ENCODE measurements at places on chromosomes 7 and 10.
A peak's percentile ranks its signal among the peaks of the same experiment; 100 is the strongest.

- no peak for DNase-seq
Measured at GRCh38 chr7:98968621-98969020, 90.3 kb downstream of the TRRAP start.

DNA sequence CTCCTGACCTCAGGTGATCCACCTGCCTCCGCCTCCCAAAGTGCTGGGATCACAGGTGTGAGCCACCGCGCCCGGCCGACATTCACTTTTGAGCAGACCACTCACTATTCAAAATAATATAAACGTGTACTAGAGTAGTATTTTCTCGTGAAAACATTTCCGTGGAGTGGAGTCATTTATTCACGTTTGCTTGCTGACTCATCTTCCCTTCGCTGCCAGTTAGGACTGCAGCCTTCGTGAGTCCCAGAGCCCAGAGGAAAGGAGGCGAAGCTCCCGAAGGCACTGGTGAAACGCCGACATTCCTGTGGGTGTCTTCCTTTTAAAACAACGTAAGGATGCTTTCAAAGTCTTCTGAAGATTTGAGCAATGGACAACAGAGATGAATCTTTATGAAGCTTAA, 10.9 kb upstream of the INPP5A start:
- no peak for DNase-seq

- no peak for DNase-seq
Measured at GRCh38 chr7:129569811-129570215, 41.7 kb upstream of the NRF1 start.

DNA sequence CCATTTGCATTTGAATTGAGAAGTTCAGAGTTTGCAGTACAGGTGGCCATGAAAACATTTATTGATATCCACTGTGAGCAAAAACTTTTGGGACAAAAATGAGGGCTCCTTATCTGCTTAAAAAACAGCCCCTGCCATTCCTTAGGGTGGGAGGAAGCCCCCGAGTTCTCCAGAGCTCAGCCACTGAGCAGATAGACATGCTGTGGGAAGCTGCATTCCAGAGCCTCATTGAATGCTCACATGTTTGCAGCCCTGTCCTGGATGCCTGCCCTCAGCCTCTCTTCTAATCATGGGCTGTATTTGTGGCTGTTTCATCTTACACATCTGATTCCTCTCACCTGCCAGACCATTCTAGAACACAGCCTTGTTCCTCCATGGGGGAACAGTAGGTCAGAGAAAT, 33.3 kb downstream of the PLPP4 start:
- no peak for DNase-seq

- no peak for DNase-seq
Measured at GRCh38 chr10:34113504-34114225, 701.4 kb downstream of the PARD3 start.

DNA sequence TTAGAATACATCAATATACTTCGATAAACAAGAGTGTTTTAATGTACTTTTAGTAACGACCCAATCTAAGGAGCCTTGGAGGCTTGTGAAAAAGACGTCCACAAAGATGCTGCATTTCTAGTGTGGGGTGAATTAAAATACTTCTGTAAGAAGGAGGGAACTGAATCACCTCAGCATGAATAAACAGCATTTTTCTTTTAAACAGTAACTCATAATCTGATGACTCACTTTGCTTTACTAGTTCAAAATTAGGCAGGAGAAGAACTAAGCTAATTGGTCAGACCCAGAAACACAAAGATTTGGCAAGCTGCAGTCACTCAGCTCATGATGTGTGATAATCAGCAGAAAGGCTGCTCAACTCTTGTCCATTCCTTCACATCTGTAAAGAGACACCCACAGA, 24.2 kb downstream of the NCOA4 start:
- DNase-seq = no peak

GRCh38 chr7:93374345-93374940, 142.3 kb downstream of the VPS50 start:
- no peak for DNase-seq

- DNase-seq = no peak
Measured at GRCh38 chr7:100818366-100818765, 9.0 kb downstream of the EPHB4 start.

DNA sequence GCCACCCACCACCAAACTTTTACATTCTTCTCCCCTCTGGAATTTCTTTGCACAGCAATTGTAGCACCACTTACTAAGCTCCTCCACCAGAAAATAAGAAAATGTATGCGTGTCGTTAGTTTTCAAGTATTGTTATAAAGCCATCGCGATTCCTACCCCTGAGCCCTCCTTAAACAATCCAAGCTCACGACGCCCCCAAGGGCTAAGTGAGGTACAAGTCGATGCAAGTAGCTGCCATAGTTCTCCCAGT, 1.3 kb downstream of the FRAT2 start:
- DNase-seq = no peak

GRCh38 chr7:17183630-17184328, 114.7 kb upstream of the AHR start:
- DNase-seq = no peak

DNA sequence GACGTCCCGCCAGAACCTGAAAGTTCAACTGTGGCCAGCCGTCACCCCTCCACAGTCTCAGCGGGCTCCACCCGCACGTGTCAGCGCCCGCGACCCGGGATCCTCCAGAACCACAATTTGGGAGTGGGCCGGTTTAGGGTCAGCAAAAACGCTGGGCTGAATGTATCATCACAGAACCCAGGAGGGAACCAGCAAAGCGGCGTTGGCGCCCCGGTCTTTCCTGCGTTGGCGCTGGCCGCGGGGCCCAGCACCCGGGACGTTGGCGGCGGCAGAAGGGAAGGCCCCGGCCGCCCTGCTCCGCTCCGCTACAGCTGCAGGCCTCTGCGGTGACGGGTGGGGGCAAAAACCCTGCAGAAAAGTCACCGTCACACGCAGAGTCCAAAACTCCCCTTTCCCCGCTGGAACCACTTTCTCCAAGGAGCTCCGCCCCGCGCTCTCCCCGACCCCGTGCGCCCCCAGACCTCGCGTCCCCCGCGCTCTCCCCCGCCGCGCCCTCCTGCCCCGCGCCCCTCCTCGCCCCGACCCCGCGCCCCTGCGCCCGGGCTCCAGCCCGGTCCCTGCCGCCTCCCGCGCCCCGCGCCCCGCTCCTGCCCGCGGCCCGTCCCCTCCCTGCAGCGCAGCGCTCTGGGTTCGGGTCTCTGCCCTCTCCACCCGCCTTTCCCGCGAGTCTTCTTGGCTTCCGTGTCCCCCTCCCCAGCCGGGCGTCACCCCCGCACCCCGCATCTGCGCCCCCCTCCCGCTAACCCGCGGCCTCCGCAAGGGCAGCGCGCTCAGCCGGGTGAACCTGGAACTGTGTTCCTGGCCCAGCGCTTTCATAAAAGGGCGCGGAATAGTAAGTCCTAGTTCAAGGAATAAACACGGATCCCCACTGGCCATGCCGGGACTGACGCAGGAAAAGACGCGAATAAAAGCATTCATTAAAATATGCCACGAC, 24.0 kb upstream of the RNF32 start:
- DNase-seq = no peak

DNA sequence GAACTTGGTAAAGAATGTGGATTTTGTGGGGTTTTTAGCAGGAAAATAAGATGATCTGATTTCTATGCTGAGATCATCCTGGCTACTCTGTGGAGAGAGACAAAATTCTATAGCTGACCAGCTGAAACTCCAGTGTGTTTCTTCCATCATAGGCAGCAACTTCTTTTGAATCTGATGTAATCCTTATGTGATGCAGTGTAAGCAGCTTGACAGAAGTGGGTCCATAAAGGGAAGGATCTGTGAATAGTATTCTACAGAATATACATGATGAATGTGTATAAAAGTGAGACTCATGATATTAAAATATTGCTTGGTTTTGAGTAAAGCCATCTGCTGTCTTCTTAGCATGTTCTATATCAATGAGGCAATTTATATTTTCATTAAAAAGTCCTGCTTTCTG, 4.4 kb downstream of the MYO3A start:
- no peak for DNase-seq

DNA sequence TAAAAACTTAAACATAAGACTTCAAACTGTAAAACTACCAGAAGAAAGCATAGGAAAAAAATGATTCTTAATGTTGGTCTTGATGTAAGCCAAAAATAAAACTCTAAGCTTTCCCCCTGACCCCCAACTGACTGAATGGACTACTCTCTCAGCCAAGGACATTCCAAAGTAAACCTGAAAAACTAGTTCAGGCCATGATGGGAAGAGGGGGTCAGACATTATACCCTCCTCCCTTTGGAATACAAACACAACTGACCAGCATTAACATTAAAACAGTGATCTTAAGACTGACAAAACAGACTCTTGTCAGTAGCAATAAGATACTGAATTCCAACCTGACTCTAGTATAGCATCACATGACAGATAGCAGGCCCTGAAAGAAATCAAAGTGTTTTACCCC, 13.5 kb upstream of the LRGUK start:
- no peak for DNase-seq

GRCh38 chr10:132601567-132601966, 64.0 kb downstream of the INPP5A start:
- DNase-seq = no peak

DNA sequence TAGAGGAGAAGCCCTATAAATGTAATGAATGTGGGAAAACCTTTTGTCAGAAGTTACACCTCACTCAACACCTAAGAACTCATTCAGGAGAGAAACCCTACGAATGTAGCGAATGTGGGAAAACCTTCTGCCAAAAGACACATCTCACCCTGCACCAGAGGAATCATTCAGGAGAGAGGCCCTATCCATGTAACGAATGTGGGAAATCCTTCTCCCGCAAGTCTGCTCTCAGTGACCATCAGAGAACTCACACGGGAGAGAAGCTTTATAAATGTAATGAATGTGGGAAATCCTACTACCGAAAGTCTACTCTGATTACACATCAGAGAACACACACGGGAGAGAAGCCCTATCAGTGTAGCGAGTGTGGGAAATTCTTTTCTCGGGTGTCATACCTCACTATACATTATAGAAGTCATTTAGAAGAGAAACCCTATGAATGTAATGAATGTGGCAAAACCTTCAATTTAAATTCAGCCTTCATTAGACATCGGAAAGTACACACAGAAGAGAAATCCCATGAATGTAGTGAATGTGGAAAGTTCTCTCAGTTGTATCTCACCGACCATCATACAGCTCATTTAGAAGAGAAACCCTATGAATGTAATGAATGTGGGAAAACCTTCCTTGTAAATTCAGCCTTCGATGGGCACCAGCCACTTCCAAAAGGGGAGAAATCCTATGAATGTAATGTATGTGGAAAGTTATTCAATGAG, 18.9 kb downstream of the RBAK start:
- DNase-seq = no peak

DNA sequence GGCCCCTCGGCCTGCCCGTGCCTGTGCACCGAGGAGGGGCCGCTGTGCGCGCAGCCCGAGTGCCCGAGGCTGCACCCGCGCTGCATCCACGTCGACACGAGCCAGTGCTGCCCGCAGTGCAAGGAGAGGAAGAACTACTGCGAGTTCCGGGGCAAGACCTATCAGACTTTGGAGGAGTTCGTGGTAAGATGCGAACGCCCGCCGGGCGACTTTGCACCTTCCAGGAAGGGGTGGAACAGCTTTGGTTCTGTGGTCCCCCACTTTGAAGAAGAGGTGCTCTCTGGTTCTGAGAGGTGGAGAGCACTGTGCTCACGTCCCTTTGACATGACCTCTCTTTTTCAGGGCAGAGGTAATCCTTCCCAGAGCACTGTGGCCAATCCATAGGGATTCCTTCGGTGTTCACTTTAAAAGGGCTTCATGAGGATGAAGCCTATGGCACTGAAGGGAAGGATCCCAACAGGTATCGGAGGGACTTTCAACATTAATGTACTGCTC, 2.6 kb downstream of the VWC2 start:
- DNase-seq = no peak

- no peak for DNase-seq
Measured at GRCh38 chr10:116836083-116836482, 13.2 kb upstream of the ENO4 start.

- DNase-seq = no peak
Measured at GRCh38 chr10:130362308-130362761, 226.1 kb downstream of the GLRX3 start.

DNA sequence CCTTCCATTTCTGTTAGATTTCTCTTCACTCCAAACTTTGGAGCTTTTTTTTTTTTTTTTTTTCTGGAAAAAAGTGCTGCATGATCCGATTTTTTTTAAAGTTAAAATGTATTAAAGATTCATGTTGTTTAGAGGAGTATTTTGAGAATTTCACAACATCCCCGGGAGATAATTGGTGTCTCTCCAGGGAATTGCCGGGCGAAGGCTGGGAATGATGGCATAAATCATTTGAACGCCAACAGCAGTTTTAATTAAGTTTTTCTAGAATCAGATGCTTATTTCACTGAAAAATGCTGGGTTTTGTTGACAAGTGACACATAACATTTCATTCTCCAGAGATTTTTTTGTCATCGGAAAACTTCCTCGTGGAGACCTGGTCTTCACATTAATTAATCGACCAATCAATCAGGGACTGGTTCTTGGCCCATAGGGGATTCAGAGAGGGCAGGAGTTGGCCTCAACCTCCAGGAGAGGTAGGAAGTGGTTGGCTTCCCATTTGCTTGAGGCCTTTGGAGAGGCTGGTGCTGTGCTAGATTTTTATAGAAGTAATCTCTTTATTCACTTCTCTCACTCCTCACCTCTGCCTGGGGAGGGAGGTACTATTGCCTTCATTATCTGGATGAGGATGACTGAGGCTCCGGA, 439.4 kb downstream of the TYW1 start:
- no peak for DNase-seq

GRCh38 chr7:79619216-79619615, 165.7 kb upstream of the MAGI2 start:
- DNase-seq = no peak

GRCh38 chr7:98555403-98555802, 61.7 kb upstream of the NPTX2 start:
- no peak for DNase-seq

GRCh38 chr7:27198871-27199801, 755 bp downstream of the HOXA13 start:
- DNase-seq = no peak

GRCh38 chr10:106310596-106310995, 853.9 kb downstream of the SORCS1 start:
- DNase-seq = no peak

DNA sequence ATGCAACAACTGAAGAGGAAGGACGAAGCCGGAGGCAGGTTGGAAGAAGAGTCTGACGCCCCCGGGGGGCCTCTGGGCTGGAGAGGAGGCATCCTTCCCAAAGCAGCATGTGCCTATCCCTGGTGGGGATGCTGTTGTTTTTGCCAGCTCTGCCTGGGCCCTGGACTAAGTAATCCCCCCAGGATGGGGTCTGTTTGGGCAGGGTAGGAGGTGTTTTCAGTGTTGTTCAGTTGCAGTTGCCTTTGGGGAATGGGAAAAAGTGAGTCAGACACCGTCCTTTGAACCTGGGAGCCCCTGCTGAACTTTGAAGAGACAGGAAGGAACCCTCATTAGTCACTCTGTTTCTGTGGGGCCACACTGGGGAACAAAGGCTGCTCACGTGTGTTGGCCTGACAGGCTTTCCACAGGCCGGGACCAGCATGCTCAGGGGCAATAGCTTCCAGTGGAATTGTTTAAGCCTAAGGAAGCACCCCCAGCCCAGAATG, 35.2 kb upstream of the GDF10 start:
- peak; percentile 29 for DNase-seq

GRCh38 chr10:69994262-69994661, 58.4 kb upstream of the MACROH2A2 start:
- DNase-seq = no peak

- DNase-seq = no peak
Measured at GRCh38 chr10:48282829-48283228, 8.3 kb upstream of the FRMPD2 start.

GRCh38 chr7:5497295-5498103, 73.9 kb upstream of the TNRC18 start:
- DNase-seq = no peak

GRCh38 chr7:121807078-121807477, 65.9 kb upstream of the PTPRZ1 start:
- no peak for DNase-seq

All from stimulated activated CD8-positive, alpha-beta memory T cell treated with anti-CD3 and anti-CD28 coated beads, Interleukin-7, amount 100 ng/mL, for 1 hour (primary cell).